ENCODE measurements at places on chromosomes 3 and 15.

- no peak for DNase-seq
Measured at GRCh38 chr15:64731805-64732151, 43.6 kb downstream of the RBPMS2 start.

DNA sequence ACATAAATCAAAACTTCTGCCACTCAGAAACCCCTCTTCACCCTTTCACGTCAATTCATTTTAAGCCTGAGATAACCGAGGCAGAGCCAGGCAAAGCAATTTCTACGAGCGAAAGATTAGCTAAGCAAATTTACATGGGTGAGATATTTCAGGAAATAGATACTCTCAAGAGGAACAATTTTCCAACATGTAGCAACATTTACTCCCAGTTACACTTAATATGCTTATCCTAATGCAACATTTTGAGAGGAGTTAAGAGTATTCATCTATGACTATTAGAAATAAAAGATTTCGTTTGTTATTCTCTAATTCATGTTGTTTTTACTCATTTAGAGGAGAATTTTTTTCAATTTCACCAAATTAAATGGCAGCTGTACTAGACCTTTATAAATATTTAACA is 837 bp downstream of the TMC3 start:
- no peak for DNase-seq

DNA sequence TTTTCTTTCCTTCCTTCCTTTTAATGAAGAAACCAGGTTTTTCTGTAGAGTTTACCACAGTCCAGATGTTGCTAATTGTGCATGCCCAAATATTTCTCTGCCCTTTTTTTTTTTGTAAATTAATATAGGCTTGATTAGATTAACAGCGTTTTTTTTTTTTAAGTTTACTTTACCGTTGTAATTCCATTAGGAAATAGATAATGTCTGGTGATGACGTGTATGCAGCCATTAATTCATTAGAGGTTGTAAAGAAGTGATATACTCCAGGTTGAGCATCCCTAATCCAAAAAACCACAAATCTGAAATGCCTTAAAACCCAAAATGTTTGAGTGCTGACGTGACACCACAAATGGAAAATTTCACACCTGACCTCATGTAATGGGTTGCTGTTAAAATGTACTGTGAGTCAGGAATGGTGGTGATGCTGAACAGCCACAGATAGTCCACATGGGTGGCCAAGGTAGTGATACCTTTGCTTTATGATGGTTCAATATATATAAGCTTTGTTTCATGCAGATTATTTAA is 43.2 kb downstream of the KNL1 start:
- DNase-seq = no peak

- DNase-seq = no peak
Measured at GRCh38 chr15:74500401-74500800, 39.4 kb upstream of the UBL7 start.

GRCh38 chr15:56782306-56782705 is 49.0 kb upstream of the ZNF280D start:
- no peak for DNase-seq

GRCh38 chr3:113981803-113982202 is 34.0 kb downstream of the ZDHHC23 start:
- DNase-seq = no peak

DNA sequence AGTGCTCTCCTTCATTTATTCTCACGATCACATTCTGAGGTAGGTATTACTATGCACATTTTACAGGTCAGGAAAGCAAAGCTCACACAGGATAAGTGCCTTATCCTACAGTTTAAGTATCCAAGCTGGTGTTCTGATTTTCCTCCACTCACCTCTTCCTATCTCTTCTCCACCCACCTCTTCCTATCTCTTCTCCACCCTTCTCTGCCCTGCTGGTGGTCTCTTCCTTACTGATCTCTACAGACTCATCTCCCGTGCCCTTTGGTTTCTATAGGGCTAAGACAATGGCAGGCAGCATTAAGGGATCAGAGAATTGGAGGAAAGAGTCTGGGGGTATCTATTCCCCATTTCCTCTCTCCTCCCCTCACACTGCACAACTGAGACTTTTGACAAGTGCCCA is 319.1 kb downstream of the FHIT start:
- DNase-seq = no peak
